ENCODE measurements at places on chromosomes 6 and 20.

DNA sequence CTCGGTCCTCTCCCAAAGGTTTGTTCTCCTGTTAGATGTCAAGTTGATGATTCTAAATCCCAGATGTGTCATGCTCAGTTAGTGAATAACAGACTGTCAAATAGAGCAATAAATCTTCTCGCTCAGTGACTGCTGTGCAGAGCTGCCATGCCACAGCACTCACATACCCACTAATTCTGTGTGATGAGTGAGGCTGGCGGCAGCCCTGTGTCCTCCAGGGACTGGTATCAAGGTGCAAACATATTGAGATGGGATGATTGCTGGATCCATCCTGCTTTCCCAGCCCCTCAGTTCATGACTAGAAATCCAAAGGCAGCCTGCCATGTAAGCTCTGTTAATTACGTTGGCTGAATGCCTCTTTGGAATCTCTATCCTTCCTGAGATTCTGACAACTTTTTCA lies 103.9 kb downstream of the OLIG3 start:
- no peak for DNase-seq

DNA sequence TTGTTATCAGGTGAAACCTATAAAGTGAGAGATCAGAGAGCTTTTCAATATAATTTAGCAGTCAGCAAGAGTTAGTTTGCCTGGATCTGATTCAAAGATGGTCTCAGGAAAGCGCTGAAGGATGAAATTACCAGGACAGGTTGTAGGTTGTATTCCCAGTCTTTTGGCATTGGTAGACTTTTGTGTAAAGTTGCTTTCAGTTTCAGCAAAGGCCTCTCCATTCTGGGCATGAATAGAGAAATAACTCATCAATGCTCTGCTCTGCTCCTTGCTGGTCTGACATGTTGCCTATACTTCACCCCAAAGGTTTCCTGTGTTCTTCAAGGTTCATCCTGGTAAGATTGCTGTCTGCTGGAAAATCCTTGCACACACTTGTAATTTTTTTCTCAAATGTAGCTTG lies 714.8 kb downstream of the EPM2A start:
- no peak for DNase-seq

GRCh38 chr6:32439602-32440214 lies at the start of gene HLA-DRA:
HLA-DRA (plus strand) TSS chr6:32439887; CDS start chr6:32439951, 64 bp downstream.
- no peak for DNase-seq

DNA sequence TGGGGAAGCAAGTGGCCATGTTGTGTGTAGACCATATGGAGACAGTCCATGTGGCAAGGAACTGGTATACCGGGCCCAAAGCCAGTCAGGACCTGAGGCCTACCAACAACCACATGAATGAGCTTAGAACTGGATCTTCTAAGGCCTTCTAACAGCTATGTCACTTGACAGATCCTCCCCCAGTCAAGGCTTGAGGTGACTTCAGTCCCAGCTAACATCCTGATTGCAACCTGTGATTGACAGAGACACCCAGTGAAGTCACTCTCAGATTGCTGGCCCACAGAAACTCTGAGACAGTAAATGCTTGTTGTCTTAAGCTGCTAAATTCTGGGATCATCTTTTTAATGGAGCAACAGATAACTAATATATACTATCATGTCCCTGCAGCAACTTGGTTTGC lies 32.9 kb downstream of the AHI1 start:
- DNase-seq, result no peak

DNA sequence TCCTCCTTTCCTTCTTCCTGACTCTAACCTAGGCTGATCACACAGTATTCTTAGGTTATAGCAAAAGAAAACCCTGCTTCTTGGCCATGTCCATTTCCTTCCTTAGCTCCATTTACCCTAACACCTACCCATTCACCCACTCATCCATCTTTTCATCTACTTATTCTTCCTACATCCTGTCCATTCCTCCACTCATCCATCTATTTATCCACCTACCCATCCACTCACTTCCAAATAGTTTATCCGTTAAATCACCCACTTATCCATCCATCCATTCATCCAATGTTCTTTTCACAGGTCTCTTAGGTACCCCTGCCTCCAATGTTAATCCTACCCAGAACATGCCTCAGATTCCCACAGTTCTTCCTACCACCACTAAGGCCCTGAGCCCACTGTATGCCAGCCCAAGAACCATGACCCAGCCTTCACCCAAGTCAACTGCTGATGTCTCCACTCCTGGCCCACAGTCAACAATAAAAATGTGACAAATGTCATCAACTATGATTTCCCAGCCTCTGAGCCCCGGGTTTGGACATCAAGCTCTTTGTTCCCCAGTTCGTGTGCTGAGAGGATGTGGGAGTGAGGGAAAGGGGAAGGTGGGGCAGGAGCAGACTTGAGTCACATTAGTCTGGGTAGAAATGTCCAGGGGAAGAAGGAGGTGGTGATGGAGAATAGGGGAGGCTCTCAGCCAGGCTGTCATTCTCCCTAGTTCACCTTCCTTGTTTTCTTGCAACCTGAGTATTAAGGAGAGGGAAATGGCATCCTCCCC lies 24.4 kb downstream of the TREML4 start:
- no peak for DNase-seq

All from T-helper 1 cell (primary cell).